ENCODE measurements at places on chromosomes 3 and 15.
A peak's percentile ranks its signal among the peaks of the same experiment; 100 is the strongest.

GRCh38 chr3:59978979-59979378 lies 929.2 kb upstream of the CFAP20DC start:
- DNase-seq: no peak

- DNase-seq: no peak
Measured at GRCh38 chr15:55060836-55061235, 135.9 kb downstream of the RSL24D1 start.

GRCh38 chr3:74693696-74694393 lies 79.4 kb upstream of the CNTN3 start:
- DNase-seq: no peak

DNA sequence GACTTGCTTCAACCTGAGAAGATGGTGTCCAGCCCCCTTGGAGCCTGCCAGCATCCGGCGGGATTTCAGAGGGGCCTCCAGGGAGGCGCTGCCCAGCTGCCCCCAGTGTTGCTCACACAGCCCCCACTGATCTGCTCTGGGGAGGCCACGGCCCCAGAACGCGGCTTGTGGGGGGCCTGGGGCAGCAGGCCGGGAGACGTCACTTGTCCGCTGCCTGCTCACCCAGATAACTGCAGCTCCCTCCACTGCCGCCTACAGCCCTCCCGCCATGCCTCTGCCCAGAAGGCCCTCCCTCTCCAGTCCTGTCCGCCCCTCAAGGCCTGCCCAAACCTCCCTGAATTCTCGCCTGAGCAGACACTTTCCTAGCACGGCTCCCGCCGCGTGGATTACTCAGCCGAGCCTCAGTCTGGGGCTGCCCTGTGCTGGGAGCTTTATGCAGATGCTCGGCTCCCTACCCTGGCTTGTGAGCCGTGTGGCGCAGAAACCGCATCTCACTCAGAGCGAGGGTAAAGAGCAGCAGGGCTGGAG lies 17.2 kb upstream of the ADIPOQ start:
- no peak for DNase-seq

GRCh38 chr3:64825404-64826120 lies 137.8 kb upstream of the ADAMTS9 start:
- DNase-seq: peak; percentile 3

- DNase-seq: no peak
Measured at GRCh38 chr3:41975416-41976103, 13.7 kb upstream of the ULK4 start.

DNA sequence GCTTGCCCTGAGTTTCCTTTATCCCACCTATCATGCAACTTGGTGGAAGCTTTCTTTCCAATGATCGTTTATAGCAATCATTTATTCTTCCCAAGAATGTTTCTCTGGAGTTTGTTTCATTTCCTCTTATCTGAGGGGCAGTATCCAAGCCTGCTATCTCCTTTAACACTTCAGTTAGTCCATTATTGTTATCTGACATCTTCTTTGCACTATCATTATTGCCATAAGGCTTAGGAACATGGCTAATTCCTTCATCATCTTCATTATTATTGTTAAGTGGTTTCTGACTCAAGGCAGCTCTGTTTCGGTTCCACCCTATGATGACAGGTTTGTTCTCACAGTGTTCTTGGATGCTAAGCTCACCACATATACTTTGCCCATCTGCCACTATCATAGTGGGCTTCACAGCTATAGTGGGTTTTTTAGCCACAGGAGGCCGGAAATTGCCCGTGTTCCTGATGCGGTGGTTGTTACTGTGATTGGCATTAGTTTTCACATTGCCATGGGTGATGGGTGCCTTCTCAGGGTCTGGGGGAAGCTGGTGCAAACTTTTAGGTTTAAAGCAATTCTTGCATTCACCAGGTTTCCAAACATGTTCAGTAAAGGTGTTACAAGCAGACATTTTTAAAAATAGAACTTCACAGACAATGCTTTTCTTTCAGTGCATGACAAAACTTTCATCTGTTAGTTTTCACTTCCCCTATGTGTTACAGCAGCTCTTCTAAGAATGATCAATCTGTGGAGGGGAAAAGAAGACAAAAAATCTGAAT lies 110.6 kb upstream of the TSPAN3 start:
- no peak for DNase-seq

GRCh38 chr3:183233966-183234365 lies 19.1 kb upstream of the B3GNT5 start:
- no peak for DNase-seq

GRCh38 chr3:151875759-151876158 lies 2.3 kb downstream of the SUCNR1 start:
- no peak for DNase-seq

DNA sequence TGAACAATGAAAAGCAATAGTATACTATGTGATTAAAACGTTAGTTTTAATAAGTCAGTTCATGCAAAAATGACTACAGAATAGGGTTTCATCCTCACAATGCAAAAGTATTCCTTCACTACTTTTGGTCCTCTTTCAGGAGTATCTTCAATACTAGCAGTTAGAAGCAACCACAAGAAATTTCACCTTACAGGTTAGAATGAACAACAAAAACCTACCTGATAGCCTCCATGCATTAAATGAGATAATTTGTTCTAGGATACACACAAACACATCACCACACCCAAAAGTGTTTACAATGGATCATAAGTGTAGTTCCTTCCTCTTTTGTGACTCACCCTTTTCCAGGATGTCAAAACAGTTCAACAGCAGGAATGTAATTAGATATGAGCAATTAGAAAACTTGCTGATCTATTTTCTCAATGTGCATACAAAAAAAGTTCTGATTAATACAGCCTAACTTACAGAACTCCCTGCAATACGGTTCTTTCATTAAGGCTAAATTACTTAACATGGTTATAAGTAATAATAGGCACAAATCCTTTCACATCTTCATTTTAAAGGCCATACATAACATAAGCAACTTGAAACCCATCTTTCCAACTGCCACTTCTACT lies 21.6 kb downstream of the UACA start:
- no peak for DNase-seq

DNA sequence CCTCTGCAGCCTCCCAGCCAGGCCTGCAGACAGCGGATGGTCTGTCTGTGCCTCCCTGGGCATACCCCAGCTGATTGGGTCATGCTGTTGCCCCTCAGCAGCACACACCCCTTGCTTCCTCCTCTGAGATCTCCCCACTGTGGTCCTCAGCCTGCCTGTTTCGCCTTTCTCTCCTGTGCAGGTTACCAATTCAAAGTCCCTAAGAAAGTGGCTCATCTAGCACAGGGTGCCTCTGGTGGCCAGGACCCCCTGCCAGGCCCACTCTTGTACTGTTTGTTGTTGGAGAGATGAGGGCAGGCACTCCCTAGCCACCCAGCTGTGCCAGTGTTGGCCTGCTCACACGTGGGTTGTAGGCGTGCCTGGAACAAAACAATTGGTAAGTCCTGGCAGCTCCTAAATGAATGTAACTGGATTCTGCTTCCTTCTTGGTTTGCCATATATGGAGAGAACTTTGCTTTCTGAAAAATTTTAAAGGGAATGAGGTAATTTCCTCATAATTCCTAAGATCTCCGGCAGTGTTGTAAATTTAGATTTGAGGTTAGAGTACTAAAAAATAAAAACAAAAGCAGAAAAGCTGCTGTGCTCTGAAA lies 213.2 kb upstream of the IL12A start:
- peak; percentile 68 for DNase-seq

- no peak for DNase-seq
Measured at GRCh38 chr15:65292938-65293518, 2.8 kb upstream of the RNU5A-1 start.

DNA sequence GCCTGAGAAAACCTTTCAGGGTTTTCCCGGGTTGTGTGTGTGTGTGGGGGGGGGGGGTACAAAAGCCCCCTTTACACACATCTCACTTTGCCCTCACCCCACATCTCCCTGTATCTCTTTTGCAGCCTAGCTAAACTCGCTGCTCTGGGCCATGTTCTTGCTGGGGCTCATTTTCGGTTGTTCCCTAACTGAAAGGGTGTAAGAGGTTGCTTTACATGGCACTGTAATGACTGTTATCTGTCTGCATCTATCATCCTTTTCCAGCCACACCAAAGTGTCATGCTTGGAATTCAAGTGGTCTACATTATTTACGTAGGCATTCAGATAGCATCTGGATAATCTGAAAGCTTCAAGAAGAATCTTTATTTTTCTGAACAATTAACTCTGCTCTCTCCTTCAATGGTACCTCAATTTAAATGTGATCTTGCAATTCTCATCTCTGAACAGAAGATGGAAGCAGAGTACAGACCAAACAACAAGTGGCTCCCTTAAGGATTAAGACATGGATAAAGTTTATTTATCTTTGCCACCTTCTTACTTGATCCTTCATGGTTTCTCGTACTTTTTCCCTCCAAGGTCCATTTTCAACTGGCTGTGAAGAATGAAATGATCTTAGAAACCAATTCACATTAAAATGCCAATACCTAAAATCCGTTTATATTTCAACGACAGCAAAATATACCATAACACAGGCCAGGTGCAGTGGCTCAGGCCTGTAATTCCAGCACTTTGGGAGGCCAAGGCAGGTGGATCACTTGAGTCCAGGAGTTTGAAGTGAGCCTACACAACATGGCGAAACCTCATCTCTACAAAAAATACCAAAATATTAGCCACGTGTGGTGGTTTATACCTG lies 34.9 kb downstream of the DCLK3 start:
- DNase-seq: peak; percentile 2

- DNase-seq: peak; percentile 4
Measured at GRCh38 chr3:53065841-53066480, 20.1 kb upstream of the SFMBT1 start.

GRCh38 chr3:196471551-196471950 lies 32.0 kb downstream of the RNF168 start:
- DNase-seq: no peak

- DNase-seq: no peak
Measured at GRCh38 chr15:99502182-99502581, 63.6 kb upstream of the MEF2A start.

GRCh38 chr3:16877911-16878310 lies 6.8 kb upstream of the PLCL2 start:
- no peak for DNase-seq

DNA sequence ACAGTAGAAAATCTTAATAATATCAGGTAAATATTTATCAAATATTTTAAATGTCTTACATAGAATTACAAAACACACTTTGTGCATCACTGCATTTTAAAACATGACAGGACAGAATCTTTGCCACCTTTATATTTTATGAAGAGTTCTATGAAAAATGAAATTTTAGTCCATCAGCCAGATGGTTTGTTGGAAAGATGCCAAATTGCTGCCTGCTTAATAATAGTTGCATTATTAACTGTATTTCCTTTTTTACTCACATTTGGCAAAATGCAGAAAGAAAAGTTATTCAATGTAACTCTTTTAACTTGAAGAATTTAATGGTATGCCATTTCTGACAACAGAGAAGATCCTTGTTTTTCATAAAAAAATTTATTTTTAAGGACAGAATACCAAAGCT lies 1271.6 kb downstream of the NSUN3 start:
- DNase-seq: no peak

GRCh38 chr15:68001811-68002210 lies 52.3 kb upstream of the PIAS1 start:
- no peak for DNase-seq

- no peak for DNase-seq
Measured at GRCh38 chr3:17995769-17996168, 253.3 kb upstream of the TBC1D5 start.

DNA sequence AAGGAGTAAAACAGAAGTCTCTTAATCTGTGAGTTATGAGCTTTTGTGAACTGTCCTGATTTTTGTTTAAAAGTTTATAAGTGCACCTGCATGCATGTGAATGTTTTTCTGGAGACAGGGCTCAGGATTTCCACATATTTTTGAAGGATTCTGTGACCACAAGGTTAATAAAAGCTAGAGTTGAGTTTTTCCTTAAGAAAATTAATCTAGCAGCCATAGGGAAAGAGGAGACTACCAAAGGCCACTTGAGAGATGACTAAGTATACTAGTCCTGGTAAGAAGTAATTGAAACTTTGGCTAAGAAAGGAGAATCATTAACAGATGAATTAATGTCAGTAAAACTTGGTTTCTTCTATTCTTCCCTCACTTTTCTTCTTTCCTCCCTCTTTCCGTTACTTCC lies 176.8 kb upstream of the EPHA3 start:
- DNase-seq: no peak

DNA sequence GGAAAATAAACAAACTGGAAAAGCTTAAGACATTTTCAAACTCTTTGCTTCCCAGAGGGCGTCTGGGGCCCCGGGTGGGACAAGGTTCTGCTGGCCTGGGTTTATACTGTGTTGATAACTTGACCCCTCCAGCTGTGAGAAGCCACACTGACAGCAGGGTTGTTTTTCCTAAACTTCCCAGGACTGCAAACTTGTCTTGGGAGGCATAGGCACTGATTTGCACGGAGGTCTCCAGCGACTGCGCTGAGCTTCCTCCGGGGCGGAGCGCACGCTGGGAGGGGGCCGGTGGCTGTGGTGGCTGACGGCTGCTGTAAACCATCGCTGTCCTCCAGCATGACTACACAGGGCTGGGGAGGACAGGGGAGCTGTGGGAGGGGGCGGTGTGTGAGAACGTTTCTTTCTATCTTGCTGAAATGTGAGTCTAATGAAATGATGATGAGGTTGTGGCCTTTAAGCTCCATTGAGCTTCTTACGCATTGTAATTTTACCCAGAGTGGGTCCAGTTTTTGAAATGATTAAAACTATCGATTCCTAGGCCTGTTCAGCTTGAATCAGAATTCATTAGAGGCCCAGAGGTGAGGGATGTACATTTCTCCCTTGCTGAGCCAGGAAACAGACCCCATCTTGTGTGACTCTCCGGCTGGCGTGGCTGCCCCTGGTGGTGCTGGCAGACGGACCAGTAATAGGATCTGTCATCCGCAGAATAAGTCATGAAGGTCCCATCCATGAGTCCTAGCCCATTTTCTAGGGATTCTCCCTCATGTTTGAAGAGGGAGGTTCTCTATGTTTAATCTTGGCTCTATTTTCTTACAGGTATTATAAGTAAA lies 40.5 kb upstream of the VPS8 start:
- no peak for DNase-seq

DNA sequence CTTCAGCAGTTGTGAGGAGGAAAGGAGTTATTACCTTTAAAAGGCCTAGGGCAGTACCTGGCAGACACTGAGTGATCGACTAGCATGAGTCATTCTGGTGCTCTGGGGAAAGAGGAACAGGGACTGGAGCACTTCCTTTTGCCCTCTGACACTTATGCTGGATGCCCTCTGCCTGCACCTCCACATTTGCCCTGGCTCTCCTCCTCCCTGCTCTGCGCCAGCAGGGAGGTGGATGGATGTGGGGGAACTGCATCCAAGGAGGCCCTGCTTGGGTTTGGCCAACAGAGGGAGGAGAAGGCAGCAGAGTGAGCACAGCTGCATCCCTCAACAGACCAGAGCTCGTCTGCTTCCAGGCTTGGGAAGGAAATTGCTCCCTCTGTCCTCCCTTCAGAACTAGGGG lies 75.0 kb downstream of the SEMA5B start:
- no peak for DNase-seq

Data from DMS153 (cell line).